ENCODE measurements at places on chromosomes 6 and 20.

- DNase-seq, result no peak
Observed at GRCh38 chr6:7115543-7116231, 7.9 kb downstream of the RREB1 start.

GRCh38 chr20:25209400-25209799 lies 13.9 kb downstream of the ENTPD6 start:
- DNase-seq, result no peak

DNA sequence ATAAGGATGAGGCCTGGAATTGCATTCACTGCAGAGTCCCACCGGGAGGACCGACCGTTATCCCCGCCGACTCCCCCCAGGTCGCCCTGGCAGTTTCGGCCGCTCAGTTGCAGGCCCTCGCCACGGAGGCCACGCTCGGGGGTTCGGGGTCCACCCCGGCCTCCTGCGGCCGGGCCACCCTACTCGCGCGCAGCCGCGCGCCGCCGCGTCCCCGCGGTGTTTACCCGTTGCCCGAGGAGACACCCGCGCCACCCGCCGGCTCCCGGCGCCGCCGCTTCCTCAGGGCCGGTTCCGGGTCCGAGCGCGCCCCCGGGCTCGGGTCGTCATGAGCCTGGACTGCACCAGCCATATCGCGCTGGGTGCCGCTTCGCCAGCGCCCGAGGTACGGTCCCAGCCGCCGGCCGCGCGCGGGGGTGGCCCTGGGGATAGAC lies at the start of gene CCDC170:
Gene CCDC170, plus strand, starts transcription at position 214 of the 431 bp plus-strand sequence. Its CDS starts 112 bp downstream, at position 326.
- DNase-seq, result no peak

DNA sequence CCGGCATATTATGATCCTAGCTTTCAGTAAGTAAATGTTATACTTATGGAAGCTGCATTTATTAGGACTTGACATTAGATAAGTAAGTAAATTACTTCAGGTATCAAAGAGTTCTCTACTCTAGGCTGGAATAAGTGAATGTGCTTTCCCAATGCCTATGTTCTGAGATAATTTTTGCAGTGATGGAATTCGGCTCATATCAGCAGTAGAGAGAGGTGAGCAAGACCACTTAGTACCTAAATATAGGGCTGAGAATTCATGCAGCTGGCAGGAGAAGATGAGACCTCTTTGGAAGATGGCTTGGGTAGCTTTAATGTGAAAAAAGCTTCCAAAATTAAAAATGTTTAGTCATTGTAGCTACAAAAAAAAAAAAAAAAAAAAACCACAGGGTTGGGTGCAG lies 13.3 kb upstream of the BEND3 start:
- DNase-seq, result no peak

DNA sequence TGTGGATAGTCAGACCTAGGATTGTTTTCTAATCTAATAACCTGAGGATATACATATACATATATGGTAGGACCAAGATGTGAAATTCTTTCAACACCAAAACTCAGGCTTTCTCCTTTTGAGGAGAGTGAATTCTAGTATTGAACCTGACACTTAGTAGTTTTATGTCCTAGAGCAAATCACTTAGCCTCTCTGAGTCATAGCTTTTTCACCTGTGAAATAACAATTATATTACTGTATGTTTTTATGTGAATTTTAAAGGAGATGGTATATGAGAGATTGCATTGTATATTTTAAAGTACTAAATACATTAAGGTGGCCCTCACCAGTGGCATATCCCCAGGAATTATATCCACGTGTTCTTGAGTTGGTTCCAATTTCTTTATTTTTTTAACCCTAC lies 34.6 kb downstream of the TREML1 start:
- no peak for DNase-seq

DNA sequence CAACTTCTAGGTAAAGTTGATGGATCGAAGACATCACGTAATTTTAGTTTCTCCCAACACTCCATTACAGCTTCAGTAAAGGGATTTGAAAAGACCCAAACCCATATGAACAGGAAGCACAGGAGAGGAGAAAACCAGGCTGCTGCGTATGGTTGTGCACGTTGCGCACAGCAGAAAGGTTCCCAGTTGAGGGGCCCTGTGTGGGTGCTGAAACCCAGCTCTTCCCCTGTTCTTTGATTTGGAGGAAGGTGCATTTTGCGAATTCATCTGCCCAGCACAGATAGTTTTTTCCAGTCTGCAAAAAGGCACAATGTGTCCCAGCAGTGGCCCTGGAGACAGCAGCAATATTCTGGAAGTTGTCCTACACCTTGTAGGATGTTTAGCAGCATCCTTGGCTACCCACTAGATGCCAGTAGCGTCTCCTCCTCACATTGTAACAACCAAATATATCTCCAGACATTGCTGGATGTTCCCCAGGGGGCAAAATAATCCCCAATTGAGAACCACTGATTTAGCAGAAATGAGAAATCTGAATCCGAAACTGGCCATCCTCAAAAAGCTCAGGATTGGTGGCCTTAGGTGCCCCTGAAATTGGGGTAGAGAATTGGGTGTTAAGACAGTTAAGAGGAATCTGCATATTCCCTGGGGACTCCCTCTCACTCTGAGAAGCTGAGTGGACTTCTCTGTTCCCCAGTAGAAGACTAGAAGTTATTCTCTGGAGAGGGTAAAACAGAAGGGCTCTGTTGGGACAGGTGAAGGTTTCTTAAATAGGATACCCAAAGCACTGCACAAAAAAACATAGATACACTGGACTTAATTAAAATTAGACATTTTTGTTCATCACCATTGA lies 12.2 kb downstream of the SUN5 start:
- no peak for DNase-seq

DNA sequence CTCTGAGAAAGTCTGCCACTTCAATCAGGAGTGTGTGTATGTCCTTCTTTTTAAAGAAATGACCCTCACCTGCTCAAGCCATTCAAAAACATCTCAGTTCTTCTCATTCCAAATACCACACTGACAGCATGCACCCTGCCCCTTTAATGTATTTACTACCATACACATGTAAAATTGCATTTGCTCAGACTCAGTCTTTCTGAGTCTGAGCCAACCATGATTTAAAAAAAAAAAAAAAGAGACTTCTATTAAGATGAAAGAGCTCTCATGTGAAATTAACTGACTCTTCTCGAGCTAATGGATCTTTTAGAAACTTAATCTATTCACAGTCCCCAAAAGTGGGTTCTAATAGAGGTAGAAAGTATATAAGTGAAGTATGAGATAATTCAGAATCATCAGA lies 1.4 kb upstream of the FILIP1 start:
- DNase-seq, result no peak

GRCh38 chr20:53270792-53271375 lies 298.7 kb downstream of the TSHZ2 start:
- no peak for DNase-seq

DNA sequence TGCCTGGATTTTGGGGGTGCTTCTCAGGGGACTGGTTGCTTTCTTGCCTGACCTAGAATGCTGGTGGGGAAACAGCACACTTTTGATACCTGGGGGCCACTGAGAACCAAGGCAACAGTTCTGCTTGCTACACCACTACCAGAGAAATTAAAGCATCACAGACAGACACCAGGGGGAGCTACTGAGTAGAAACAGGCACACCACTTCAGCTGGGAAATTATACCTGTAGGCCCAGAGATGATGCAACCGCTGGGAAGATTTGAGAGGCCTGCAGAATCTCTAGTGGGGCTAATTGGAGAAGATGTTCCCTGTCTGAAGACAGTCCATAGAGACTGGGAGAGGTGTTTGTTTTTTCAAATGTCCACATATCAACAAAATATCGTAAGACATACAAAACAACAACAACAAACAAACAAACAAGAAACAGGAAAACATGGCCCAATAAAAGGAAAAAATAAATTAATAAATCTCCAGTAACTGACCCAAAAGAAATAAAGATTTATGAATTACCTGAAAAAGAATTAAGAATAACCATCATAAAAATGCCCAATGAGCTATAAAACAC lies 129.4 kb upstream of the RIN2 start:
- DNase-seq, result peak; percentile 1

DNA sequence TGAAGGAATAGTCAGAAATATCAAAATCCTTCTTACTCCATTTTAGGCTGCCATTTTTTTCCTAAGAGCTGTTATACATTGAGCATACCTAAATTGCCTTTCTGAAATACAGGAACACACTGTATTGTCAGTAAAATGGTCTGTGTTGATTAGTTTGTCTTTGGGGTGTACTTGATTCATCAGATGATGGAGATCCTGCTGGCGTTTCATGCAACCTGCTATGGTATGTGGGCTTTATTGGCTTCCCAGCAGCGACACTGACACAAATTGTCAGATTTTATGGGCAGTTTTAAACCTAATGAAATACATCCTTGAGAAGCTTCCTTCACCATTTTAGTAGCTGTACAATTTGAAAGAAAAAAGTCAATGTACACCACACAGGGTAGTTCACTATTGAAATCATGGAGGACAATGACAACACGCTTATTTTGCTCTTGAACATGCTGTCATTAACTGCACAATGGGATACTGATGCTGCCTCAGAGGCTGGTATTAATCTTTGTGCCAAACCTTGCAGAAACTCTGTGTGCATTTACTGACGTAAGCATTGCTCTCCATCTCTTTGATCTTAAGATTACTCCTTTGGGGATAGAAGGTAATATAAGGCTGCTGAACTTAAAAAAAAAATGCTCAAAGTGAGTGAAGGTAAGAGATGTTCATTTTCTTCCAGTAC lies 124.9 kb downstream of the LAMA2 start:
- no peak for DNase-seq

GRCh38 chr6:161890133-161890831 lies 616.4 kb upstream of the AGPAT4 start:
- no peak for DNase-seq
